Activated gamma-delta T cell (primary cell): ENCODE measurements at places on chromosomes 1 and 21.

GRCh38 chr1:89706700-89707012 is 73.7 kb downstream of the LRRC8C start:
- no peak for DNase-seq

DNA sequence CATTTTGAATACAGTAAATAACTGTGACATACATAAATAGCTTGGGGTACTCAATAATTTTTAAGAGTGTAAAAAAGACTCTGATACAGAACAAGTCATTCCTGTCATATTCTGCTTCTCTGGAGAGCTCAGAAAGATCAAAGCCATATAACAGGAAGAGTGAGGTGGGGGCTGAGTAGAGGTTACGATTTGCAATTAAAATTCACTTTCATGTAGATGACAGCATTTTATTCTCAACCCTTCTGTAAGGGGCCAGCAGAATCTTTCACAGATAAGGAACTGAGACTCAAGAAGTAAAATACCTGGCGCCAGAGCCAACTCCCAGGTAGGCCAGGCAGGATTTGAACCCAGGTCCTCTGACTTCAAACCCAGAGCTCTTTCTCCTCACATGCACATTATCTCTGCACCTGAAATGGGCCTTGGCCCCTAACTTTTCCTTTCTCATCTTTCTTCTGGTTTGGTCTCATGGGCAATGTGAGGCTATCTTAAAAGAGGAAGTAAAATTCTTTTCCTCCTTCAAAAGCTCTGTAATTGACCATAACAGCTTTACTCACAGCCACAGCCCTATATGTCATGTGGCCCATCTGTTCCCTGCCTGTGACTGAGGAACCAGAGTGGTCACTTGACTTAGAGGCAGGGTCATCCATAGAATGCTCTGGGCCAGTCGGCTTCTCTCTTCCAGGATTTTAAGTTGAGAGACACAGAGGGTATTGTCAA is 80.9 kb upstream of the SYT6 start:
- no peak for DNase-seq

- no peak for DNase-seq
Observed at GRCh38 chr1:90721210-90722194, 4.4 kb upstream of the BARHL2 start.

- DNase-seq: no peak
Observed at GRCh38 chr1:206094024-206094423, 23.2 kb downstream of the AVPR1B start.

GRCh38 chr1:78333502-78333901 is 157.3 kb upstream of the PTGFR start:
- no peak for DNase-seq

GRCh38 chr1:110024613-110025012 is 9.8 kb upstream of the STRIP1 start:
- DNase-seq: no peak

DNA sequence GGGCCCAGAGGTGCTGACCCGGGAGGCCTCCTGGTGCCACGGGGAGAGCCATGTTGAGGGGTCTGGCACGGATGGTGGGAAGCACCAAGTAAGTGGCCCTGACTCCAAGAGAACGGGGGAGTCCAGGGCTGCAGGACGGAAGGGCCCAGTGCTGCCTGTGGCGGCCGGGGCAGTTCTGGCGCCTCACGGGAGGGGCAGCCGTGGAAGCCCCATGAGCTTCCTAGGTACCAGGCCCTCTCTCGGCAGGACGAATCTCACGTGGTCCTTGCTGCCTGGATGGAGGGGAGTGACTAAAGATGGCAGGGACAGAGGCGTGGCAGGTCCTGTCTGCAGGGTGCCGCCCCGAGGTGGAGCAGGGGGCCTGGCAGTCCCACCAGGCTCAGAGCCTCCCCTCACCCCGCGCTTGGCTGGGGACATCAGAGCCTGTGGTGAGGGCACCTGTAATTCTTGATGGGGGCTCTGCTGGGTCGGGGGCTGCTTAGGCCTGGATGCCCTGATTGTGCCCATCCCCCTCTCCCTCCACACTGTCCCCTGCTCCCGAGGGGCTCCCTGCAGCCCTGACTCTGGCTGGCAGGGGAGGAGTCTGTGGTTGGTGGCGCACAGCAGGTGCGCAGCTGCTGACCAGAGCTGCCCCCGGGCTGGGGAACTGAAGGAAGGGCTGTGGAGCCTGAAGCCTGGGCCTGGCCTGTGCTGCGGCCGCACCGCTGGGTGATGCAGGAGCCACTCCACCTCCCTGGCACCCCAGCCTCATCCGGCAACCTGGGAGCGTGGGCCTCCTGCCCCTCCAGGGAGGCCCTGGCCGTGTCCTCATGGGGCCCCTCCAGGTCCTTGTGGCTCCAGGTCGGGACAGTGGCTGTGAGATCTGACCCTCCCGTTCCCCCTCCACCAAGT is 31.4 kb downstream of the POFUT2 start:
- DNase-seq: no peak

DNA sequence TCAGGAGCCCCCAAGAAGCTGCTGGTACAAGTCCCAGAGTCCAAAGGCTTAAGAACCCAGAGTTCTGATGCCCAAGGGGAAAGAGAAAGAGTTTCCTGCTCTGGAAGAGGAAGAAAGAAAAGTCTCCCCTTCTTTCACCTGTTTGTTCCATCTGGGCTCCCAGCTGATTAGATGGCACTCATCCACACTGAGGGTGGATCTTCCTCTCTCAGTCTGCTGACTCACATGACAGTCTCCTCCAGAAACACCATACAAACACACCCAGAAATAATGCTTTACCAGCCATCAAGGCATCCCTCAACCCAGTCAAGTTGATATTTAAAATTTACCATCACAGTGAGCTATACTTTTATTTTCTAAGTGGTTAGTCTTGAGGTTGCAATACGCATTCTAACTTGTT is 257.9 kb downstream of the PAPPA2 start:
- DNase-seq: no peak

GRCh38 chr1:232519186-232519585 is 110.7 kb downstream of the SIPA1L2 start:
- DNase-seq: no peak

DNA sequence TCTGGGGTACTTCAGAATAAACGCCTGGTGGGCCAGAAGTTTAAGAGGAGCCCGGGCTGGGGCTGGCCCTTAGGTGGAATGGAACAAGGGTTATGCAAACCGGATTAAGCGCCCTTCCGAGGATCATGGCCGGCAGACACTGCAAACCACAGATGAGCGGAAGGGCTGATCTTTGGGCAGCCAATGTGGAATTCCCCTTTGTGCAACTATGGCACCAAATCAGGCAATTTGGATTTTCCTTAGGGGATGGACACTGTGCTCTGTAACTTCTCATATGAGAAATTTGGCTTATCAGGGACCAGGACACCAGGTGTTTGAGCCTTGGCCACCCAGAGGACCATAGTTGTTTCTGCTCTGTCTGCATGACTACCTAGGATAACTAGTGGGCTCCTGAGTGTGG is 5.7 kb upstream of the IL10 start:
- no peak for DNase-seq

DNA sequence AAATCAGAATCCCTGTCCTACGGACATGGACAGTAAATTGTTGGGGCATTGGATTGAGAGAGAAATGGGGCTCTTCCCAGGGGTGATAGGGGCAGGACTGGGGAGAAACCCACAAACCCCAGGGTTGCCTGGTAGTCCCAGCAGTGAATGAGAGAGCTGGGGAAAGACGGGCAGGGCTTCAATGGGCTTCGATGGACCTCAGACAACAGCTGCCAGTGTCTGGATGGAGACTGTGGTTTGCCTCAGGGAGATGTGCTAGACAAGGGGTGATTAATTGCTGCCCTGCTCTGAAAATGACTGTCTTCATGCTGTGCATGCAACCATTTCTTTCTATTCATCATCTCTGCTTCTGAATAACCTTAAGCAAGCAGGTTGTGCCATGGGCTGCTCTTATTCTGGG is 7.4 kb downstream of the GPR25 start:
- DNase-seq: no peak

DNA sequence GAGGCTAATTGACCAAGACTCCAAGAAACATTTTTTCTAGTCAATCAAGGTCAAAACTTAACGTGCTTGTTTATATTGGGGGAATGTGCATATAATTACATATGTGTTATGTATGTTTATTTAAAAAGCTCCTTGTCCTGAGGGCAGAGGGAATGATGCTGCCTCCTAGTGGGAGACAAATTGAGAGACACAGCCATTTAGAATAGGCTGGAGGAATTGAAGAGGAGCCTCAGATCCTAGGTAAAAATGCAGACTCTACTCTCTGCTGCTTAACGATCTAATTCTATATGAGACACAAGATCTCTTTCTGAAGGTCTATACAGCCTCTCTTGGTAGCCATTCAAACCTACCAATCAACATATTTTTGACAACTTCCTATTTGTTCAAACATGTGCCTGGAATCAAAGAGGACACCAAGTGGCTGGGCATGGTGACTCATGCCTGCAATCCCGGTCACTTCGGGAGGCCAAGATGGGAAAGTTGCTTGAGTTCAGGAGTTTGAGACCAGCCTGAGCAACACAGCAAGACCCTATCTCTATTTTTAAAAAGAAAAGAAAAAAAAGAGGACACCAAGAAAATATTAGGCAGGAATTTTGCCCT is 136.6 kb upstream of the ZNF648 start:
- DNase-seq: no peak

GRCh38 chr1:23561813-23562100 is 2.5 kb upstream of the ID3 start:
- no peak for DNase-seq

DNA sequence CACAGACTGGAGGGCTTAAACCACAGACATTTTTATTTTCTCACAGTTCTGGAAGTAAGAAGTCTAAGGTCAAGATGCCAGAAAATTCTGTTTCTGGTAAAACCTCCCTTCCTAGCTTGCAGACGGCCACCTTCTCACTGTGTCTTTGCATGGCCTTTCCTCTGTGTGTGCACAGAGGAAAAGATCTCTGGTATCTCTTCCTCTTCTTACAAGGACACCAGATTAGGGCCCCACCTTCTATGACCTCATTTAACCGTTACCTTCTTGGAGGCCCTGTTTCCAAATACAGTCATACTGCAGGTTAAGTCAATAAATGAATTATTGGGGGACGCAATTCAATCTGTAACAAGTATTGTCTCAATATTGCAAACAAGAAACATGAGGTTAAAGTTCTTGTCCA is 63.0 kb upstream of the PRDX6 start:
- no peak for DNase-seq

DNA sequence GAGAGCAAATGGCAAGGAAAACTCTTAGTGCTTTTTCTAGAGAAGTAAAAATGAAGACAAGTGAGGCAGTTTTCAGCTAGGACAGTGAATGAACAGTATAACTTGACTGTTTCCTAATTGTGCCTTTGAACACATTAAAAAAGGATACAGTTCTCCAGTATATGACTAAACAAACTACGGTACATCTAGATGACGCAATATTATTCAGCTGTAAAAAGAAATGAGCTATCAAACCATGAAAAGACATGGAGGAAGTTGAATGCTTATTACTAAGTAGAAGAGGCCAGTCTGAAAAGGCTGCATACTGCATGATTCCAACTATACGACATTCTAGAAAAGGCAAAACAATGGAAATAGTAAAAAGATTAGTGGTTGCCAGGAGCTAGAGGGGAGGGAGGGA is 206.3 kb downstream of the SIPA1L2 start:
- DNase-seq: no peak

DNA sequence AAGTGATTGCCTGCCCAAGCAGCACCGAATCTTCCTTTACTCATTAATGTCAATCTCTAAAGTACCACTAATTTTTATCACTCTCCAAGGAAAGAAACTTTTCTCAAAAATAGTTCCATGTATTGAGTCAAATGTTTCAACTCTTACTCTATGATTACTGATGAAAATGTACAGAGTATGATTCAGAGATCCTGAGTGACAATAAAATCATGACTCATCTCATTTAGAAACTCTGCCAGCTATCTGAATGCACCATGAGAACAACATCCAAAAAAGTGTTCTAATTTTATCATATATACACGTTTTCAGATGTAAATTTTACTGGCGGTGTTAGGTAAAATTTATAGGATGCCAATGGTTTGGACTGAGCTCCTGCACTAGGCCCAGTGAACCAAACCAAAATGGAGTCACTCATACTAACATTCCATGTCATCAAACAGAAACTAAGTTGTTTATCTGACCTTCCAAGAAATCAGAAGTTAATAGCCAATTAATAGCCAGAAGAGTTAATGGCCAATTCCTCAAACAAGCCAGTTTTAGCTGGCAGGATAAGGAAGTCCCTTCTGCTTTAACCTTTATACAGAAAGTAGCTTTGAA is 22.6 kb downstream of the PLPPR5 start:
- no peak for DNase-seq

DNA sequence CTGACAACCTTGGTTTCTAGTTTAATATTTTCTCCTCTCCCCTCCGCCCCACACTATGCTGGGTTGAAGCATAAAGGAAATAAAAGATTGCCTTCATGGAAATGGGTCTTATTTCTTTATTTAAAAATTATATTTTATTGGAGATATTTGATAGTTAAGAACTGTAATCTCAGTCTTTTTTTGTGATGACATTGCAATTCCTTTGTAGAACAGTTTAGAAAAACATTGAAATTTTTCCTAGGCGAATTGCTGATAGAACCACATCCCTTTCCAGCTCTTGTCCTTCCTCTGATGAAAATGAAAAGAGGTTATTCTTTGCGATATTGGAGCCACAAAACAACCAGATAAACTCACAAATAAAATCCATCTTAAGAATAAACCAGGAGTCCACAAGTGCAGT is 125.6 kb upstream of the NRIP1 start:
- DNase-seq: no peak

- no peak for DNase-seq
Observed at GRCh38 chr1:64131155-64131554, 72.3 kb upstream of the UBE2U start.

DNA sequence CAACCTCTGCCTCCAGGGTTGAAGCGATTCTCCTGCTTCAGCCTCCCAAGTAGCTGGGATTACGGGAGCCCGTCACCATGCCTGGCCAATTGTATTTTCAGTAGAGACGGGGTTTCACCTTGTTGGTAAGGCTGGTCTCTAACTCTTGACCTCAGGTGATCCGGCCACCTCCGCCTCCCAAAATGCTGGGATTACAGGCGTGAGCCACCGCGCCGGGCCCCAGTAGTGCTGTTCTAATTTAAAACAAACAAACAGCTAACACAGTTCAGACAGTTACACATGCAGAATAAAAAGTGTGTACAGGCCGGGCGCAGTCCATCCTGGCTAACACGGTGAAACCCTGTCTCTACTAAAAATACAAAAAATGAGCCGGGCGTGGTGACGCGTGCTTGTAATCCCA is 35.6 kb upstream of the OPRD1 start:
- DNase-seq: no peak

DNA sequence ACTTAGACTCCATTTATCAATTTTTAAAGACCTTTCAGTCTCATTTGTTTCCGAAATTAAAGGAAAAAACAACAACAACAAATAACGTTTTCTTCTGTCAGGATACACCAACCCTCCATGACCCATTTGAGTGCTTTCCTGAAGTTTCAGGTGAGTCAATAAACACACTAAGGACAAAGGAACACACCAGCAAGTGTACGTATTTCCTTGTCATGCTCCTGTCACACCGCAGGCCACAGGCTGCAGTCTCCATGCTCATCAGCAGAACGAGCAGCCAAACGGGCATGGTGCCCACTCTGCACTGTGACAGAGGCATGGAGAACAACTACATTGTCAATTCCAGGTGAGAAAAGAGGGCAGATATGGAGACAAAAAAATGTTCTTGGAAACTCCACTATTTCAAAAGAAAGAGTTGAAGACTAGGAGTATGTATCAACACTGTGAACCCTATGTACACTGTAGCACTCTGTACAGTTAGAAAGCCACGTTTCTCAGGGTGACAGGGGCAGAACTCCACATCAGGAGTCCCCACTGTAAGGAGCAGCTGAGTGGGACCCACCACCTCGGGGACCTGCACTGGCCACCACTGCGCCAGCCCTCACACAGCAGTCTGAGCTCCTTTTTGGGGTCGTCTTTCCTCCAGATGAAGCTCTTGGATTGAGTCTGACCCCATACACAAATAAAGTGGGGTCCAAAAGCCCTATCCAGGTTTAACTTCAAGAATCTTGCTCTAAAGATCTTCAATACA is 2.6 kb downstream of the PTTG1IP start:
- DNase-seq: no peak
